Activated CD8-positive, alpha-beta memory T cell treated with anti-CD3 and anti-CD28 coated beads, Interleukin-2, amount 10 ng/mL, durations not matched to agents 7 days and 5 days (primary cell): ENCODE measurements at places on chromosomes 6 and 20. TPM values are rescaled to one million over a fixed set of nuclear protein-coding genes. Genes with fewer than 3 reads are reported as not detected.

COL21A1 gene
- not detected for total RNA-seq

ZSCAN12 gene
- 7.9 TPM for total RNA-seq

TMEM170B gene
- total RNA-seq: 0.70 TPM

ZSWIM1 gene
- total RNA-seq: 2.2 TPM

CALHM5 gene
- not detected for total RNA-seq

SLC22A2 gene
- not detected for total RNA-seq

PPIL6 gene
- 0.21 TPM for total RNA-seq

FKBP1A gene
- total RNA-seq: 247 TPM

XKR7 gene
- not detected for total RNA-seq

TRIM40 gene
- total RNA-seq: not detected

TOX2 gene
- 1.8 TPM for total RNA-seq

TBX18 gene
- not detected for total RNA-seq

MEP1A gene
- total RNA-seq: not detected

LGSN gene
- 0.18 TPM for total RNA-seq

MOG gene
- not detected for total RNA-seq

RAMACL gene
- total RNA-seq: 0.14 TPM

DDX43 gene
- 0.77 TPM for total RNA-seq

GPR6 gene
- total RNA-seq: not detected

TUBB2B gene
- not detected for total RNA-seq

BRPF3 gene
- total RNA-seq: 13.4 TPM

TPX2 gene
- total RNA-seq: 148 TPM

HLA-DQB1 gene
- total RNA-seq: 89.8 TPM

ANKRD66 gene
- total RNA-seq: not detected

HLA-DOB gene
- 3.9 TPM for total RNA-seq

YTHDF1 gene
- 37.2 TPM for total RNA-seq

KHDC1L gene
- not detected for total RNA-seq

COX7A2 gene
- 456 TPM for total RNA-seq

FGD2 gene
- total RNA-seq: 26.3 TPM

DCDC2 gene
- not detected for total RNA-seq

RNF217 gene
- total RNA-seq: not detected

HLA-DOA gene
- 11.8 TPM for total RNA-seq

ZSCAN16 gene
- total RNA-seq: 7.5 TPM

QKI gene
- total RNA-seq: 70.6 TPM

B3GAT2 gene
- 0.07 TPM for total RNA-seq

PCNA gene
- 548 TPM for total RNA-seq

DAAM2 gene
- not detected for total RNA-seq

C20orf144 gene
- 0.30 TPM for total RNA-seq
